ENCODE measurements at places on chromosomes 2 and 18.
A peak's percentile ranks its signal among the peaks of the same experiment; 100 is the strongest.

GRCh38 chr2:32836933-32837332 lies 109.8 kb upstream of the LTBP1 start:
- peak; percentile 42 for DNase-seq

GRCh38 chr2:120204417-120204816 lies 18.8 kb downstream of the TMEM185B start:
- DNase-seq = no peak

DNA sequence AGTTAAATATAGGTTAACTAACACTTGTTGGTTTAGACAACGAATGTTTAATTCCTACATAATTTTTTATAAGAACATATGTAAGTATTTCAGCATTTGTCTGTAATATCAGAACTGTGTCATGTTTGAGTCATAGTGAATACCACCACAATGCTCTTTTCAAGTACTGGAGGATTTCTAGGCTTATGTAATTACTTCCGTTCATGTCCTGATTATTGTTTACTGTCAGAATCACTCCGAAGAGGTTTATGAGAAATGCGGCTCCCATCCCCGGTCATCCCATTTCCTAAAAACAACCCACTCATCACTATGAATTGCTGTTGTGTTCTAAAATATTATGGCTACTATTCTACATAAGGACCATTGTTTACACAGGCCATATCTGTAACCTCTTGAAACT lies 45.1 kb downstream of the CDH19 start:
- DNase-seq = no peak

- DNase-seq = no peak
Measured at GRCh38 chr2:206163251-206163880, 3.7 kb downstream of the EEF1B2 start.

DNA sequence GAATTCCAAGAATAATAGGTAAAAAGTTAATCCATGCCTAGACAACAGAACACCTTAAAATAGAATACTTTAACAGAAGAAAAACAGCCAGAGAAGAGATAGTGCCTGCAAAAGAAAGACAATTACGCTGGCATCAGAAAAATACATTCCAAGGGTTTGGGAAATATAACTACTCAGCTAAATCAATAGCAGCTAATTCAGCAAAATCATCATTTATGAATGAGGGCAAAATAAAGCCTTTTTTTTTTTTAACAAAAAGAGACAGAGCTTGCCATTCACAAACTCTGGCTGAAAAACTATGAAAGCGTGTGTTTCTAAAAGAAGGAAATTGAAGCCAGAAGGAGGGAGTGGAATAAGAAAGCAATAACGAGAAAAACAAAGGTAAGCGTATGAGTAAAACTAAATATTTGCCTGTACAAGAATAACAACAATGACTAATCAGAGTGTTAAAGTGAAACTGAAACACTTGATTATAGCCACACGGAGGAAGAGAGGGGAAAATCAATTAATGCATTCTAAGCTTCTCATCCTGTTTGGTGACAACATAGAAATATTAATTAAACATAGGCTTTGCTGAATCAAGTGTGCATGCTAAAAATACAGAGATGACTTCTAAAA lies 90.2 kb downstream of the EHD3 start:
- no peak for DNase-seq

- no peak for DNase-seq
Measured at GRCh38 chr2:199136681-199137080, 321.1 kb downstream of the SATB2 start.

DNA sequence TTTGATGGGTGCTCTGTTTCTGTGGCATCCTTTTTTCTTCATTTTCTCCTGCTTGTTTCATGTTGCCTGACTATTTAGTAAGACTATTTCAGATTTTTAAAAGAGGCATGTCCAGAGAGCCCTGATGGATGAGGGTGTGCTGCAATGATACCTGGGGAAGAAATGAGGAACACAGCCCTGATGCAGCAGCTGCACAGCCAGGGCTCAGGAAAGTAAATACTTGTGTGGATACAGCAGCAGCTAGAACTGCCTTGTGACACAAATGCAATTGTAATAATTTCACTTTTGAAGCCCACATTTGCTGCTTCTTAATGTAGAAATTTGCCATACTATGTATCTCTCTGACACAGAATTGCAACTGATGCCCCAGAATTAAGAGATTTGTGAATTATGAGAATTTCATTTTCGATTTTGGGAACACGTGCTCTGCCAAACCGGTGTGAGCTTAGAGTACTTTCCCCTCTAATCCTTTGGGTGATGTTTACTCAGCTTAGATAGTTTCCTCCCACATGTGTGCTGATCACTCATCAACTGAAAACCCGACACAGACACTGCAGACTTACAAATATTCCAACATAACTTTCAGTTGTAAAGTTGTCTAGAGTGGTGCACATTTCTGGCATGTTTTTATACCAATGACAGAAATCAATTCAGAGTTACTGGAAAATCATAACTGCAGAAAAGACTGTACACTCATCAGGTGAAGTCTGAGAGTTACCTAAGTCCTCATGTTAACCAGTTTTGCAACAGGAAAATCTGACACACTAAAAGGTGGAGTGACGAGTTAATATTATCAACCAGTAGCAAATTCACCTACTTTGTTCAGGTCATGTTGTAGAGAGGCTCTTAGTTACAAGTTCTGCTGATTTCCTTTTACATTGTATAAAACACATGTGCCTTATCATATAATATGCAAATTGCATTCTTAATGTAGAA lies 383.4 kb downstream of the CBLN2 start:
- no peak for DNase-seq

- DNase-seq = no peak
Measured at GRCh38 chr2:29509397-29509796, 394.2 kb downstream of the CLIP4 start.

DNA sequence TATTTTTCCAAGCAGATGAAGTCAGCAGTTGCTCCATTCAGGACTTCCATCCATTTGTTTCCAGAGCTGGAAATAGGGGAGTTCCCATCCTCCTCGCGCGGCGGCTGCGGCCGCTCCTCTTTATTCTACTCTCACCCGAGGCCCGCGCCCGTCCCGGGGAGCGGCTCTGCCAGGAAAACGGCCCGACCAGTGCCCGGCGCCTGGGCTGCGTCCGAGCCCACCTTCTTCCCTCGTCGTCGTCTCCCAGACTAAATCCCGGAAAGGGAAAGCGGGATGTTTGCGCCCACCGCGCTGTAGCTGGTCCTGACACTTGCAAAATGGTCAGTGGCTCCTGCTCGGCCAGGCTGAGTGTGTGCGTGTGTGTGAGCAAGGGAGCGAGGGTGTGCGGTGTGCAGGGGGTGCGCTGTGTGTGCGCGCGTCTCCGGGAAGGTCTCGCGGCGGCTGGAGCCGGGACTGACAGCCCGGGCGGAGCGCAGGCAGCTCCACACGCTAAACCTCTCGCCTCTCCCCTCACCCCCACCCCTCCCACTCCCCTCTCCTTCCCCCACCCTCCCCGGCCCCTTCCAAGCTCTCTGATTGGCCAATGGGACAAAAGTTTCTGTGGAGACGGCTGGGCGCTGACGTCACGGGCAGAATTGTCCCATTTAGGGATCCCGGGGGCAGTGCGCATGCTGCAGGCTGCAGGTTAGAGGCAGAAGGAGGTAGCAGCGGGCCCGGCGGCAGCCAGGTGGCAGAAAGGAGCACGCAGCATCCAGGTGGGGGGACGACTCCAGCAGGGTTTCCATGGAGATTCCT lies at the start of gene NOL4:
Gene NOL4, minus strand, starts transcription at position 491 of the 795 bp plus-strand sequence. CDS start 1,660 bp downstream, outside the sequence.
- peak; percentile 71 for DNase-seq

- DNase-seq = no peak
Measured at GRCh38 chr18:26963292-26963691, 97.8 kb upstream of the AQP4 start.

- DNase-seq = no peak
Measured at GRCh38 chr2:182031956-182032355, 46.3 kb downstream of the PPP1R1C start.

DNA sequence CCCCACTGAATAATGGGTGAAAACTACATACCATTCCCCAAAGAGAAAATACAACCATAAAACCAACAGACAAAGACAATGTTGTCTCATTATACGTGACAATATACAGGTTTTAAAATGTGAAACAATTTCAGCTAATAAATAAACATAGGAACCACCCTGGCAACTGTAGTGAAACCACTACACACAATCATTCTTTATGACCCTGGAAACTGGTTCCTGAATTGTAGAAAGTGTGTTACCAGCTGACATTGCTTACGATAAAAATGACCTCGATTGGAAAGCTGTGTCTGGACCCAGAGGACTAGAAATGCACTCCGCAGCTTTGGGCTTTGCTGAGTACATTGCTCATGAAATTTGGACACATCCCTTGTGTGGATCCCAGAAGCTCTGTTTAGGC lies 73.9 kb upstream of the LPIN2 start:
- no peak for DNase-seq

- DNase-seq = no peak
Measured at GRCh38 chr2:97708608-97709007, 4.8 kb upstream of the ZAP70 start.

GRCh38 chr18:67302043-67302442 lies 214.5 kb downstream of the DSEL start:
- DNase-seq = no peak

DNA sequence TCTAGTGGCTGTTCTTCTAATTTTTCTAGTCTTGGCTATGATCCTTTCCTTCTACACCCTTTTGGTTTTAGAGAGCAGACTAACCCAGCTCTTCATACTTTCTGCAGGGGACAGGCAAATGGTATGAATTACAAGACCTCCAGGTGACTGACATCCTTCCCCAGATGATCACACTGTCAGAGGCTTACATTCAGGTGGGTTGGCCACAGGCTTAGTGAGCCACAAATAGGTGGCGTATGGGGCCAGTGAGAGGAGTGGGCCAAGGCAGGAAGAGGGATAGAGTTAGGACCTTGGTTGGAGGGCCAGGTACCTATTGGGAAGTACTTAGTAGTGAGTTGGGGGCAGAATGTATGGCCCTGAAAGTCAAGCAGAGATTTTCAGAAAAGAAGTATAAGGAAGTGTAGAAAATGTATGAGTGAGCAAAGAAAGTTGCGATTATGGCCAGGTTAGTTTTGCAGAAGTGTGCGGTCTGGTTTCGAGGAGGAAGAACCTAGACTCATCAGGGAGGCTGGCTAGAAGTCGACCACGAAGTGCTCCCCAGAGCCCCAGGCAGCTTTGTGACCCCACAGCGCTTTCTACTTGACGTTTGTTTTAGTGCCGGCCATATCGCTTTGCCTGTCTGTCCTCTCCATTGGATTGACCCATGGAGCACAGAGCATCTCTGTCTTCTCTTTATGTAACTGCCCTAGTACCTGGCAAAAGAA lies 20.0 kb downstream of the SFTPB start:
- no peak for DNase-seq

DNA sequence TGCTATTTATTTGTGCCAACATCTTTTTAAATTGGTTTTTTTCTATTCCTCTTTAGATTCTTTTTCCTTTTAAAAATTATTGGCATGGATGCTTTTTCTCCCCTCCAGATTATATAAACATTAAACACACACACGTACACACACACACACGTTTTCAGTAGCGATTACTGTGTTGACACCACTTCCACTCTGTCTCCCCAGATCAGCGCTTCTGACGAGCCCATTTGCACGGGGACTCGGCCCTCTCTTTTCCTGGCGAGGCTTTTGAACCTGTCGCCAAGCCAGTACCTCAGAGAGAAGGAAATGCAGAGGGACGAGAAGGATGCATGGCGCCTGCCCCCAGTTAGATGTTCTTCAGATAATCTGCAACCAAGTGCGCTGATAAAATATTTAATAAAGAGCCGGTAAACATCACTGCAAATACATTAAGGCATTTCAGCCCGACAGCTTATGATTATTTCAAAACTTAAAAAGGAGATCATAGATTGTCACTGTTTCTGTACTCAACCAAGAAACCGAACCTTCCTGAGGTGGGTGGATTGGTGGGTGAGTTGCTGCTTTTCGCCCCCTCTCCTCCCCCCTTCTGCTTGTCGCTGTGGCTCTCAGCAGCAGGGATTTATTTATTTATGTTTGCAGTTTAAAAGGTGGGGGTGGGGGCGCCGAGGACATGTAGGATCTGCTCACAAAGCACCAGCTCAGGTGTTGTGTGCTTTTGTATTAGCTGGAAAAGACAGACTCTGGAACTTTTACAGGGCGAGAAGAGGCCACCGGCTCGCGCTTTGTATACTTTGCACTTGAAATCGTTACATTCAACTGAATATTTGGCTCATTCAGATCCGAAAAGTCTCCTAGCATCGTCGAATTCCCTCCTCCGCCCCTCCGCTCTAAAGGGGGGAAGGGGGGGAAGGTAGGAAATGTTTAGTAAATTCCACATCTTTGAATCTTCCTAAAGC lies 787 bp upstream of the TBR1 start:
- no peak for DNase-seq
